Brain pericyte (primary cell): ENCODE measurements at places on chromosomes 3 and 15.

GRCh38 chr3:106161246-106161645 is 292.4 kb upstream of the CBLB start:
- no peak for DNase-seq

GRCh38 chr3:158248261-158248660 is 138.4 kb downstream of the RSRC1 start:
- DNase-seq, result no peak

- no peak for DNase-seq
Measured at GRCh38 chr15:94002041-94002440, 229.3 kb upstream of the MCTP2 start.

DNA sequence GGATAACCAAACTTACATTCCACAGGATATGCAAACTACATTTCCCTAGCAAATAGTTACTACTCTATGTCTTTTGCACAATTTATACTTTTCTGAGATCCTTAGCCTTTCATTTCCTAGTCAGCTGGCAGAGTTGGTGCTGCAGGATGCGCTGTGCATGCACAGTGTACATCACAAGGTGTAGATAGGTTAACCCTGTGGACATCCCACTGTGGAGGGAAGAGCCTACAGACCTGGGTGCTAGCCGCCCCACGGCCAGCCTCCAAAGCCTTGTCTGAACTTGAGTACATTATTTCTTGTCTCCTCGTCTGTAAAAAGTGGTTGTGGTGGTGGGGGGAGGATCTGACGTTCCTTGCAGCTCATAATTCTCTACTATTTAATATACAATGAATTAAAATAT is 3.5 kb downstream of the TNFSF10 start:
- no peak for DNase-seq

DNA sequence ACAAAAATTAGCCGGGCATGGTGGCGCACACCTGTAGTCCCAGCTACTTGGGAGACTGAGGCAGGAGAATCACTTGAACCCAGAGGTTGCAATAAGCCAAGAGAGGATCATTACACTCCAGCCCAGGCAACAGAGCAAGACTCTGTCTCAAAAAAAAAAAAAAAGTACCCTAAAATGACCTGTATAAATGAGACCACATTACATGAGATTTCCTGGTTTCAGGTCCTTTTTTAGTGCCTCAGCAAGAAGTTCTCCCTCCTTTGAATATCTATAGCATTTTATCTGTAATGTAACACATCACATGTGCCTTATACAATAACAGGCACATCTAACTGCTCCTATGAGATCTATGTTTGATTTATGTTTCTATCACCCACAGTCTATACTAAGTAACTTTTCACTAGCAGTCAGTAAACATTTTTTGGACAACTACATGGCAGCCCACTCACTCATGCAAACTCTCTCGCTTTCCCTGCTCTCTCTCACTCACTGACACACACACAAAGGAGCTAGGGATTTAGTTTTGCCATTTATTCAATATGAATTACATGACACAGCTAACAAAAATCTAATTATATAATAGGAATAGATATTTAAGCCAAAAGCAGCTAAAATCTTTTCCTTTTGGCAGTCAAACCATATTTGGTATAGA is 34.1 kb downstream of the ADAM10 start:
- no peak for DNase-seq

DNA sequence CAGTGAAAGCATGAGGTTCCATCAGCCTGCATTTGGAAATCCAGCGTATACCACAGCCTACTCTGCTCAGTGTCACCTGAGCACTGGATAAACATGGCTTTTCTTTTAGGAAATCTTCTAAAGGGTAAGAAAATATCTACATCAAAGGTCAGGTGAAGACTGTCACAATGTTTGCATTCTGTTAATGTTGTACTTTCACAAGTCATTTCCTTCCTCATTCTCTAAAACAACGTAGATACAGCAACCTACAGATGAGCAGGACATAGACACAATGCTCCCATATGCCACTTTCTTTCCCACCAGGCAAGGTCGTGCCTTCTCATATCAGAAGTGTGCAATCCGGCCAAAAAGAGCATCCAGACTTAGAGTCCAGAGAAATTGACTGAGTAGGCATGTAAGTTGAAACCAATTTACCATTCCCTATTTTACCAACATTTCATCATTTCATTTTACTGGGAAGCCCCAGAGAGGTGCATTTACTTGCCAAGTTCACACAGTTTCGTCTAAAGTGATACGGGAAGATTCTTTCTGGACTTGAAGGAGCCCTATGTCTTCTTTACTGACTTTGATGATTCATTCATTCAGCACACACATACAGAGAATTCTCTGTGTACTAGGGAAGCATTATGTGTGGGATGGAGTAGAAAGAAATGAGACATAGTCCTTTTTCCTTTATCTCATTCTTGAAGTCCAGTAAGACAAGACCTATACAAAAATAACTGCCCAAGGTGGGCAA is 30.6 kb upstream of the LPP start:
- no peak for DNase-seq

DNA sequence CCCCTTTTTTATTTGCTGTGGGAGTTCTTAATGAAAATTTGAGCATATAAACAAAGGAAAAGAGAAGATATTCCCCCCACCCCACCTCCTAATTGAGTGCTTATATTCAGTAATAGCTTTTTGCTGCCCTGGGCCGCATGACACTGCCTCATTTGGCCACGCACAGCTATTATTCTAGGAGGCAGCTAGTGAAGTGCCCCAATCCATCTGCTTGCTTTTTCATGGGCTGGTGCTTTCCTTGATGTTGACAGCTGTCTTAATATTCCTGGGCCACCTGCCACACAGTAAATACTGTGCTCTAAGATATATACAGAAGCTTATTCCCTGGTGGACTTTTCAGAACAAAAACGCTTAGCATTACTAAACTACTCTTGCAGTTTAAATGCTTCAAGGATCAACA is 3.8 kb upstream of the CRYBG3 start:
- no peak for DNase-seq

DNA sequence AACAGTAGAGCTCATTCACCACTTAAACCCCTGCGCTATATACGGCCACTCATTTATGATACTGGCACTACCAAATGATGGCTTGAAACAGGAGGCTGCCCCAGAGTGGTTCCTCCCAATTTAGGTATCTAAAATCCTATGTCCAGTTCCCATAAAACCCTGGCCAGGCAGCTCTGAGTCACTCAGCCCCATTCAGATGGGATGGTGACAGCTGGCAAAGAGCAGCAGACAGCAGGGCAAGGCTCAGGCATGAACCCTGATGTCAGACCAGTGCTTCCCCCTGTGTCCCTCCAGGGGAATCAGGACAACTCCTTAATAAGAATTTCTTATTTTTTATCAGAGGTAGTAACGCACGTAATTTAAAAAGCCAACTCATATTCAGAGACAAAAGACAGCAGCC is 77.2 kb upstream of the RNU6-1 start:
- DNase-seq, result no peak

DNA sequence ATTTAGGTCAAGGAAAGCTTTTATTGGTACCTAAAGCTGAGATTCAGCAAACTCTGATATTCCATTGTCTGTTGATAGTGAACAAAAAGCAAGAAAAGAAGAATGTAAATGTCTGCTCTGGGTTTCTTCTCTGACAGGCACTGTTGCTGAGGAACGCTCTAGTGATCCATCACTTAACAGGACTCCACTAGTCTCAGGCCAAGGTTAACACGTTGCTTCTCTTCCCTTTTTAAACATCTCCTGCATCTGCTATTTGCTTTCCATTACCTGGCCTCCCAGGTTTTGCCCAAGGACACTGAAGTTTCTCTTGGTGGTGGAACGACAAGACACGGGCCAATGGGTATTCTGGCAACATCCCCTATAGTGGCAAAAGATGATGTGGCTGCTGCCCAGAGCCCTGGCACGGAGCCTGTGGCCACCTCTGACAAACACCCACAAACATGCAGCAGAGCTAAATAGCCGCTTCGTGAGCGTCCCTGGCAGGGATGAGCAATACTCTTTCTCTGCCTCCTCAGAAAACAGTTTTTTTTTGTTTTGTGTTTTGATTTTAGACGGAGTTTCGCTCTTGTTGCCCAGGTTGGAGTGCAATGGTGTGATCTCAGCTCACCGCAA is 97.8 kb upstream of the AKAP13 start:
- no peak for DNase-seq

DNA sequence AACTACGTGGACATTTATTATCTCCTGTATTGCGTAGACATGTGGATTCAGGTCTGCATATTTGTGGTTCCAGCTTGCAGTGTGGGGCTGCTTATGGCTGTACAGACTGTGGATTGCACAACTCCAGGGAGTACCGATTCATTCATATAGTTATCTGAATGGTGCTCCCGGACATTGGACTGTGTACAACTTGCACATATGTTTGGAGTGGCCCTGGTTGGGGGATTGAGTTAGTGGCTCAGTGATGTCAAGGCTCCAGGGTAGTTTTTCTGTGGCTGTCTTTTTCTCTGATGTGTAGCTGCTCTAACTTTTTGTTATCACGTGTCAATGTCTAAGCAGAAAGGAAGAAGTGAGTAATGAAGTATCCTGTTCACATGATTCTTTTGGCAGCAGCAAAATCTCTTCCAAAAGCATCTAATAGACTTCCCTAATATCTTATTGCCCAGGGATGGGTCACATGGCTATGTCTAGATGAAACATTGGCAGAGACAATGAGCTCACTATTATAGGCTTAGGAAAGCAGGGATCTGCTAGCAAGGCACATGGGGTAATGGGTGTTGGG is 15.8 kb downstream of the ST3GAL6 start:
- DNase-seq, result no peak

DNA sequence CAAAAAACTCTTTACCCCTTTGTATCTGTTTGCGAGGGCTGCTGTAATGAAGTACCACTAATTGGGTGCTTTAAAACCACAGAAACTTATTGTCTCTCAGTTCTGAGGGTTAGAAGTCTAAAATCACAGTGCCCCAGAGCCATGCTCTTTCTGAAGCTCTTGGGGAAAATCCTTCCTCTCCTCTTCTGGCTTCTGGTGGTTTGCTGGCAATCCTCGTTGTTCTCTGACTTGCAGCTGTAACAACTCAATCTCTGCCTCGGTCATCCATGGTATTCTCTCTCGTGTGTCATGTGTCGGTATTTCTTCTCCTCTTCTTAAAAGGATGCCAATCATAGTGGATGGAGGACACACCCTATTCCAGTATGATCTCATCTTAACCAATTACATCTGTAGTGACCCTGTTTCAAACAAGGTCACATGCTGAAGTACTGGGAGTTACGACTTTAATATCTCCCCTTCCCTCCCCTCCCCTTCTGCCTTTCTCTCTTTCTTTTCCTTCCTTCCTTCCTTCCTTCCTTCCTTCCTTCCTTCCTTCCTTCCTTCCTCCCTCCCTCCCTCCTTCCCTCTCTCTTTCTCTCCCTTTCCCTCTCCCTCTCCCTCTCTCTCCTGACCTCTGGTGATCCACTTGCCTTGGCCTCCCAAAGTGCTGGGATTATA is 6.5 kb upstream of the ARL8B start:
- DNase-seq, result no peak

- no peak for DNase-seq
Measured at GRCh38 chr3:170909129-170909903, 879 bp upstream of the EIF5A2 start.

DNA sequence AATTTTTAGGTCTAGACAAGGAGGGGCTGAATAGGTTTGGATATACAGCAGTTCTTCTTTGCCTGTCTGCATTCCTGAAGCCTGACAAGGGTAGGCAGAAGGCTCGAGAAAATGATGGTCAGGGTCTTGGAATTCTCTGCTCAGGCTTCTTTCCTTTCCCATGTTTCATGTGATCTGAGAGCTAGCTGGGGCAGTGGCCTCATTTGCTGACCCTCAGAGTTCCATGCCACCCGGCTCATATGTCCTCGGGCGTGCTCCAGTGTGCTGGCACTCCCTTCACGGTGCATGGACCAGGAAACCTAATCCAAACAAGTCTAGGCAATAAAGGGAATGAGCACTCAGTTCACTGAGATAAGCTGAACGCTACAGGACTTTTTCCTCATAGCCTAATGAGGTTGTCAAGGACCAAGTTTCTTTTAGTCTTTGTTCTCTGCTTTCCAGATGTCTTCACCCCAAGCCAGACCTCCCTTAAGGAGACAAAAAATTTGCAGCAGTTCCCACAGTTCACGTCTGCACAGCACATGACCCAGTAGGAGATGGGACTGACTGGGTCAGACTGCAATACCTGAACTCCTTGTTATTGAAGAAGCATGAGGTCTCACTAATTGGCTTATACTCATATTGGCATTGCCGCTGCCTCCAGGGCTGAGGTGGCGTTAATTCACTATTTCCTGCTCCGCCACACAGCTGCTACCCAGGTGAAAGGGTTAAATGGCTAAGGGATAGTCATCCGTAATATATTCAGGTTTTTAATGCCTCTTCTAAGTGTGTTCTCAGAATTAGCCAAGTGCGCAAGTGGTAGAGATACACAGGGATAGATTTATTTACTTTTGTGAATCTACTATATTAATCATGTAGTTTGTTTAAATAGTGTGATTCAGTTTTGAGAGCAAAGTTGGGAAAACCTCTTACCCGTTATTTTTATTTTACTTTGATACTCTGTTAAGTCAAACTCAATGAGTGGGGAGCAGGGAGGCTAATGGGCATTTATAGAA is 15.3 kb upstream of the RTP4 start:
- DNase-seq, result no peak

DNA sequence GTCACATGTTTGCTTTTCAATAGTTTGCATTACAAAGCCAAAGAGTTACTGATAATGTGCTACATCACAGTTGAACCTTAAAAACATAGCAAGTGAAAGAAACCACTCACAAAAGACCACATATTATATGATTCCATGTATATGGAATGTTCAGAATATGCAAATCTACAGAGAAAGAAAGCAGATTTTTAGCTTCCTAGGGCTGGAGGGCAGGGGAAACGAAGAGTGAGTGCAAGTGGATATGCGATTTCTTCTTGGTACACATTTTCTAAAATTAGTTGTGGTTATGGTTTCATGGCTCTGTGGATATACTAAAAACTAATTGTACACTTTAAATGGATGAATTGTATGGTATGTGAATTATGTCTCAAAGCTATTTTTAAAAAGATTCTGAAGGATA is 4.0 kb upstream of the GBE1 start:
- no peak for DNase-seq

GRCh38 chr15:64901914-64902313 is 9.8 kb upstream of the ANKDD1A start:
- no peak for DNase-seq

- no peak for DNase-seq
Measured at GRCh38 chr15:95278532-95279245, 1047.3 kb downstream of the MCTP2 start.

DNA sequence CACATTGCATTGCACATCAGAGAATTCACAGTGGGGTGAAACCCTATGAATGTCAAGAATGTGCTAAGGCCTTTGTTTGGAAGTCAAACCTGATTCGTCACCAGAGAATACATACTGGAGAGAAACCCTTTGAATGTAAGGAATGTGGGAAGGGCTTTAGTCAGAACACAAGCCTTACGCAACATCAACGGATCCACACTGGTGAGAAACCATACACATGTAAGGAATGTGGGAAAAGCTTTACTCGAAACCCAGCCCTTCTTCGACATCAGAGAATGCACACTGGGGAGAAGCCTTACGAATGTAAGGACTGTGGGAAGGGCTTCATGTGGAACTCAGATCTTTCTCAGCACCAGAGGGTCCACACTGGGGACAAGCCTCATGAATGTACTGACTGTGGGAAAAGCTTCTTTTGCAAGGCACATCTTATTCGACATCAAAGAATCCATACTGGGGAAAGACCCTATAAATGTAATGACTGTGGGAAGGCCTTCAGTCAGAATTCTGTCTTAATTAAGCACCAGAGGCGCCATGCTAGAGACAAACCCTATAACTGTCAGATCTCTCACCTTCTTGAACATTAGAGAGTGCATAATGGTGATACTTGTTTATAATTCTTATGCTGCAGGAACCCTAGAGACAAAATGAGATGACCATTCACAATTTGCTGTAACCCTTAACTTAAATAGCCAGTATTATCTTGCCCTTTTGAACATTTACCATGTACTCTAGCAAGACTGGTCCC is 9.0 kb downstream of the ZNF662 start:
- no peak for DNase-seq

GRCh38 chr3:197356275-197356674 is 57.9 kb upstream of the DLG1 start:
- DNase-seq, result no peak
